Right ventricle myocardium superior (tissue), 1 donor: ENCODE measurements at places on chromosomes 6 and 20. TPM values are rescaled to one million over a fixed set of nuclear protein-coding genes. Genes with fewer than 3 reads are reported as not detected.

DNA sequence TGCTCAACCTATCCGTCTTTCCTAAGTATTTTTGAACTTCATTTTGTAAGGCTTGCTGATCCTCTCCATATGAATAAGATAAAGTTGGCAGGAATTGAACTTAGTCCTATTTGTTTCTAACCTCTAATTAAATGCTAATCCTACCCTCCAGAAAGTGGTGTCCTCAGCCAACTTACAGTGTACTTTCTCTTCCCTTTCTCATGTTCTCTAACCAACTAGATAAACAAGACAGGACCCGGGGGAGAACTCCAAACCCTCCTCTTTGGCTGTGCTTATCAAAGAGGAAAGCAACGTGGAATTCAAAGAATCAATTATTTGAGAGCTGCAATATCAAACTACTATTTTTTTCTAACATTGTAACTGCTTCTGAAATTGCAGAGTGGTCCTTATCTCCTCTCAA, 56.5 kb upstream of the NRSN1 start:
- no peak for DNase-seq

DNA sequence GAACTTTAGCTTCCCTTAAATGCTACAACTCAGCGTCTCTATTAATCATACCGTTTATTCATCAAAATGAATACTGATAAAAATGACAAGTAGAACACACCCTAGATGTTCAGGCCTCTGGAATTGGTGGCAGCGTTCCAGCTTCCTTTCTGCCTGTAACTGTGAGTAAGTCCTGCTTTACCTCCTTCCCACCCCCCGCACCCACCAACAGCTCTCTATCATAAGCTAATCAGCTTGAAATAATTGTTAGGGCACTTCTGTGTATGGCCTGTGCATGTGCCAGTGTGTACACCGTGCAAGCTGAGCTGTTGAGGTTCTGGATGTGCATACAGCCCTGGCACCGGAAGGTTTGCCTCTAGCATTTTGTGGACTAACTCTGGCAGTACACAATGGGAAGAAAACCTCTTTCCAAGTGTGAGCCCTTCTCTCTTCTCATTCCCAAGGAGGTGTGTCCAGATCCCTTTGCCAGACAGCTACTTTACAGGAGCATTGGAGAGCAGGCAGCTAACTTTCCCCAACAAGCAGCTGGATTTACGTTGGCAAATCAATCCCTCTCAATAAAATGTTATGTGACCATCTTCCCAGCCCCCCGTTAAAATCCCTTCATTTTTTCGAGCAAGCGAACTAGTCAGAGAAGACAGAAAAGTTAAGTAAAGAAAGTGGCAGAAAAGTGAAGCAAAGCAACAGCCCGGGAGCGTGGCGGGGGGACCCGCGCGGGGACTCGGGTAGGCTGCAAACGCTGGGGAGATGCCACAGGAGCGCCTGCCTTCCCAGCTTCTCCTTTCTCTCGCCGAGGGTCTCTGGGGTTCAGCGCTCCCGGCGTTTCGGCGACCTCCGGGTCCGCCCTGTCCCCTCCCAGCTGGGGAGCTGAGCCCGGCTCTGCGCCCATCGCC, 803 bp upstream of the ADGRG6 start:
- no peak for DNase-seq

DNA sequence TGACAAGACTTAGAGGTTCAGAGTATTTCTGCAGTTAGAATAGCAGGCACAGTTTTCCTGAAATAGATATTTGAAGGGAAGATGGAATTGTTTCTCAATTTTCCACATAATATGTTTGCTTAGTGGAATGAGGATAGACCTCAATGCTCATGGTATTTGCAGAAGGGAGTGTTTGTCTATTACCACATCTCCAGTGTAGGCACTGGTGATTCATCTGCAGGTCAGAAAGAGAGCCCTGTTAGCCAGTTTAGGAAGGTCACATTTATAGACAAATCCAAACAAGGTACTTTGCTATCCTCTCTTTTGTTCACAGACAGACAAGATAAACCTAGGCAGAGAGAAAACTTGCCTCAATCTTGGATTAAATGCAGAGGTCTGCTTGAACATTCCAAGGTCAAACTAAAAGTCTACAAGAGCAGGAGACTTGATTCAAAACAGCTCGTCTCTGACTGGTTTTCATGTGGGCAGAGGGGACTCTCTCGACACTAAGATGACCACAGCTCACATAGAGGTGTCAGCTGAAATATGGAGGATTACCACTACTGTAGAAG, 22.8 kb downstream of the ISM1 start:
- no peak for DNase-seq

DNA sequence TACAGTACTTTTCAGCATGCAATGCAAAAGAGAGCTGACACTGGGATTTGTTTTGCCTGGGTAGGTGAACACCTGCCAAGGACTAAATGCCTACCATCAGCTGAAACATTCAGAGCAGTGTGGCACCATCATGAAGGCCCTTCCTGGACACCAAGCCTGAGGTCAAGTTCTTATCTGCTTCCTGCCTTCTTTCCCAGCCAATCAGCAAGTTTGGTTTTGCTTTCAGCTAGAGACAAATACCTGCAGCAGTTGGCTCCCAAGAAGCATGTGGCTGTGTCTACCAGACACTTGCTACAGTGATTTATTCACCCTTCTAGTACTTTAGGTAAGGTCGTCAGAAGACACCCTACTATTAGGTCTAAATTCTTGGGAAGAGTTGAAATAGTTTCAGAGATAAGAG, 112.8 kb downstream of the TBX18 start:
- DNase-seq, result no peak

DNA sequence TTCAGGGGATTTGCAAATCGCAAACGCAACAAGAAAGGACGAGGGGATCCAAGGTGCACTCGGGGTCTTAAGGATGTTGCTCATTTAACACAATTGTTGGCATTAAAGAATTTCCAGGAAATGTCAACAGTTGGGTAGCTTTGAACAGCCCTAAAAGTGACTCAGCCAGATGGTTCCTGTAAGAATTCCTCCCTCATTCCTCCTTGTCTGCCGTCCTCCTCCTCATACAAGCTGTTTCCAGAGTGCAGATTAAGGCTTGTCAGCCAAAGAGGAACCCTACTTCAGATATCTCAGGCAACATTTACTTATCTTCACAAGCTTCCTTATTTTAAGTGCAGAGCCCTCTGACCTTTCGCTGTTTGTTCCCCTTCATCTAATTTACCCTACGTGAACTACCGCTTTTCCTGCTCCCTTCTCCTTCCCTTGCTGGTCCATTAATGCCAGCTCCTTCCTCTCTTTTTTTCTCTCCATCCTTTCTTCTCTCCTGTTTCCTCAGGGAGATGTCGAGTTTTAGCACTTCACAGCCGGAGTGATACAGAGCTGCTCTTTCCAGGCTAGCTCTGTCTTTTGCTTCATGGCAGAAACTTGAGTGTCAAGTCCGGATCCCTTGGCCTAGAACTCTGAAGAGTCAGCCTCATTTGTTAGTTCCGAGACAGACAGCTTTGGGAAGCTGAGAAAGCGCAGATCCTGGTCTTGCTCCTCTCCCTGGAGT, 26.1 kb upstream of the TBC1D7 start:
- DNase-seq, result no peak

- no peak for DNase-seq
Observed at GRCh38 chr20:42370075-42370474, 751.9 kb upstream of the CHD6 start.

- DNase-seq, result peak; percentile 72
Observed at GRCh38 chr20:44309763-44310663, 989 bp downstream of the FITM2 start.

GRCh38 chr6:75495011-75495410, 1.4 kb upstream of the FILIP1 start:
- DNase-seq, result no peak

The HLA-DPB1 gene
- total RNA-seq, result 29.8 TPM

The C20orf202 gene
- 0.35 TPM for total RNA-seq

The TRIM40 gene
- total RNA-seq, result not detected
